ENCODE measurements at places on chromosomes 11 and 22.
A peak's percentile ranks its signal among the peaks of the same experiment; 100 is the strongest.

GRCh38 chr11:3121931-3122774 is 43.0 kb downstream of the OSBPL5 start:
- no peak overlapping the region for H3K27ac ChIP-seq
- no peaks in the 10 kb centered on the region for H3K27me3 ChIP-seq
- H3K36me3 ChIP-seq, result no peaks in the 10 kb centered on the region
- H3K4me1 ChIP-seq, result no peaks in the 10 kb centered on the region
- no peak overlapping the region for H3K4me3 ChIP-seq
- DNase-seq, result peak; percentile 74

- H3K36me3 ChIP-seq, result no peaks in the 10 kb centered on the region
- H3K4me1 ChIP-seq, result no peaks in the 10 kb centered on the region
- no peaks in the 10 kb centered on the region for H3K27me3 ChIP-seq
- no peak overlapping the region for H3K4me3 ChIP-seq
- H3K27ac ChIP-seq, result no peak overlapping the region
Observed at GRCh38 chr11:66579017-66579606, 10.7 kb upstream of the CTSF start.

DNA sequence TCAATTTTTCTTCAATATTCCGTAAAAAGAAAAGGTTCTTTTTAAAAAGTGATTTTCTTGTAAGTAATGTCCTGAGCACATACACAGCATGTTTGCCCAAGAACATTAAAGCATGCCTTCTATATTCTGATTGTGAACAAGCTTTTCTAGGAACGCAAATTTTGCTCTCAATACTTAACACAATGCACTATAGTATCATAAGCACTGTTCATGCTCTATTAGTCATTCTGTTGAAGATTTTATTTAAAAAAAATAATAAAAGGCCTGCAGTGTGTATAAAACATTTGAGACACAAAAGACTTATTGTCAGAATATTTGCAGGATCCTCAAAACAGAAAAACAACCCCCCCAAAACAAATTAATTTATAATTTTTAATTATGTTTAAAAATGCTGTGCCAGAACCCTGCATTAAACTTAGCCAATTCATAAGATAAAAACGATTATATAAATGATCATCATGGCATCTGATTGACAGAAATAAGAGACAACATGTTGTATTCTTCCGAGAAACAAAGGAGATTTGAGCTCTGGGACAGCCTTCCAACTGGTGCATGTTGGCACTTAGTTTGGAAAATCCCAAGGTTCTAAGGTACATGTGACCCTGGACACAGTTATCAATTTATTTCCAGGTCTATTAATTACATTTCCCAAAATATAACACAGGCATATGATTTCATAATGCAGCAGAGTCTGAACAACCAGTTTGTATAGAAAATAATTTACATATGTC is 13.1 kb downstream of the MTMR2 start:
- H3K27ac ChIP-seq, result no peak overlapping the region
- no peak overlapping the region for H3K4me3 ChIP-seq
- H3K36me3 ChIP-seq, result no peaks in the 10 kb centered on the region
- no peak for DNase-seq
- no peaks in the 10 kb centered on the region for H3K27me3 ChIP-seq

GRCh38 chr11:23947883-23948282 is 549.0 kb upstream of the LUZP2 start:
- no peaks in the 10 kb centered on the region for H3K4me1 ChIP-seq
- no peak for DNase-seq
- H3K27me3 ChIP-seq, result no peaks in the 10 kb centered on the region
- no peak overlapping the region for H3K4me3 ChIP-seq
- H3K36me3 ChIP-seq, result no peaks in the 10 kb centered on the region
- H3K27ac ChIP-seq, result no peak overlapping the region

DNA sequence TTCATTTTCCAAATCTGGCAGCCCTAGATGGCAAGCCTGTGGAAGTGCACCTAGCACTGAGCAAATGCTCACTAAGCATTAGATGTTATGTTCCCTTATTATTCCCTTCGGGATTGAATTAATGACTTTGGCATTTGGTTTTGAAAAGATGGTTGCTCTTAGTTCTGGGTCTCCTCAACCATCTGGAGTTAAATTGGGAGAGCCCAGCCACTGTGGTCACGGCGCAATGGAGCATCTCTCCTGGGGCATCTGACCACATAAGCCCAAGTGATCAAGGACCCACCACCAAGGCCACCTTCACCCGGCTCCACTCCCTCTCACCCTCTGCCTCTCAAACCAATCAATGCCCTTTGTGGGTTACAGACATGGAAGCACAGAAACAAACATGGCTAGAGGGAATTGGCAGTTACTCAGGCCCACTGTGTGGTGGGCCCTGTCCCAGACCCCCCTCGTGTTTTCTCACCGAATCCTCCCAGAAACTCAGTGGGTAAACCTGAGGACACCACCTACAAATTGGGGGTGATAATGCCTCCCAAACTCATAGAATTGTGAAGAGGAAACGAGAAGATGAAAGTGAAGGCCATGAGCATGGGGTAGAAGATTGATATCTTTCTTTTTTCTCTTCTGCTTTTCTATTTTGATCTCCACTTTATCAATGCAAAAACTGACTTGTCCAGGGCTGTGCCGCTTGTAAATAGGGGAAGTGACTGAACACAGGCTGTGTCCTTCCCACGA is 52.2 kb downstream of the IRAG1 start:
- DNase-seq, result no peak
- no peak overlapping the region for H3K4me3 ChIP-seq
- H3K27ac ChIP-seq, result peak overlapping the region; percentile 88
- peaks cover 1% of the 10 kb centered on the region for H3K4me1 ChIP-seq

GRCh38 chr11:1771700-1772099 is 8.0 kb upstream of the CTSD start:
- H3K4me3 ChIP-seq, result no peak overlapping the region
- no peaks in the 10 kb centered on the region for H3K36me3 ChIP-seq
- no peak for DNase-seq
- no peaks in the 10 kb centered on the region for H3K27me3 ChIP-seq

- peak; percentile 81 for DNase-seq
- no peaks in the 10 kb centered on the region for H3K4me1 ChIP-seq
- no peak overlapping the region for H3K27ac ChIP-seq
- H3K27me3 ChIP-seq, result no peaks in the 10 kb centered on the region
- no peaks in the 10 kb centered on the region for H3K36me3 ChIP-seq
Observed at GRCh38 chr11:1839924-1840779, 1.4 kb downstream of the TNNI2 start.

GRCh38 chr22:37482244-37482643 is 3.9 kb downstream of the MFNG start:
- no peak for DNase-seq
- H3K36me3 ChIP-seq, result no peaks in the 10 kb centered on the region
- no peak overlapping the region for H3K27ac ChIP-seq
- H3K4me1 ChIP-seq, result no peaks in the 10 kb centered on the region
- H3K4me3 ChIP-seq, result no peak overlapping the region

GRCh38 chr22:31876156-31876920 is 68.0 kb upstream of the YWHAH start:
- peaks cover 15% of the 10 kb centered on the region for H3K36me3 ChIP-seq
- no peaks in the 10 kb centered on the region for H3K4me1 ChIP-seq
- H3K27ac ChIP-seq, result no peak overlapping the region
- H3K27me3 ChIP-seq, result no peaks in the 10 kb centered on the region

DNA sequence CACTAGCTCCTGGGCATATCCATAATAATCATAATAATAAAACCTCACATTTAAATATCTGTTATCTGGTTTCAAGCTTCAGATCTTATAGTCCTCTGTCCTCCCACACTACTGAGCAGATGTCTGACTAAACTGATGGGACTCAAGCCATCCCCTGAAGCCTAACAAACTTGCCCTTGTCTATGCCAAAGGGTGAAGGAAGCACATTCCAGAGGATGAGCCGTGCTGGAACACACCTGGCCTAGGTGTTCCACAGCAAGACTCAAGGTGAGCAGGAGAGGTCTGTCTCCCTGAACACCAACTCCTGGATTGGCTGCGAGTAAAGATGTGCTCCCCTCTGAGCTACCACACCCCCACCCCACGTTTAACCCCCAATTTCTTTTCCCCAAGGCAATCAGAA is 14.7 kb downstream of the SCUBE2 start:
- no peak overlapping the region for H3K27ac ChIP-seq
- no peak overlapping the region for H3K4me3 ChIP-seq
- no peaks in the 10 kb centered on the region for H3K36me3 ChIP-seq

DNA sequence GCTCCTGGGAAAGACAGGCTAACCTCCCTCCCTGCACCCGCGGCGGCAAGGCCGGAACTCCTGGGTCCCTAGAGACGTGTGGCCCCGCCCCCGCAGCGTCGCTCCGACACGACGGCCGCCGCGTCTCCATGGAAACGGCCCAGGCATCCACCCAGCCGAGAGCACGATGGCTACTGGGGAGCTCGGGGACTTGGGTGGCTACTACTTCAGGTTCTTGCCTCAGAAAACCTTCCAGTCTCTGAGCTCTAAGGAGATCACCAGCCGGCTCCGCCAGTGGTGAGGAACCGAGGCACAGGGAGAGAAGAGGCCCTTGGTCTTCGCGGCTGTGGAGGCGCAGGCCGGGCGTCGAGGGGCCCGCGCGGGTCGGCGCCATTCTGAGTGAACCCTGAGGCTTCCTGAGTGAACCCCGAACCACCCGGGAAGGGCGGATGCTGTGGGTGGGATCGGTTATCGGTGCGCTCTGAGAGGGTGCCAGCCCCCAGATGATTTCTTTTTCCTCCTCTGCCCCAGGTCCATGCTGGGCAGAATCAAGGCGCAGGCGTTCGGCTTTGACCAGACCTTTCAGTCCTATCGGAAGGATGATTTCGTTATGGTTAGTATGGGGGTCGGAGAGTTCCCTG is at the start of gene CFAP300:
Gene CFAP300, plus strand, starts transcription at position 133 of the 620 bp plus-strand sequence. Its CDS starts 34 bp downstream, at position 167.
- H3K36me3 ChIP-seq, result no peaks in the 10 kb centered on the region
- peak; percentile 96 for DNase-seq
- H3K4me3 ChIP-seq, result peak within 1 kb of the TSS; percentile 86
- H3K4me1 ChIP-seq, result no peaks in the 10 kb centered on the region
- peak within 1 kb of the TSS; percentile 87 for H3K27ac ChIP-seq

- DNase-seq, result no peak
- no peaks in the 10 kb centered on the region for H3K27me3 ChIP-seq
- H3K27ac ChIP-seq, result no peak overlapping the region
- no peaks in the 10 kb centered on the region for H3K4me1 ChIP-seq
Observed at GRCh38 chr22:37533995-37534394, 14.8 kb upstream of the CARD10 start.

DNA sequence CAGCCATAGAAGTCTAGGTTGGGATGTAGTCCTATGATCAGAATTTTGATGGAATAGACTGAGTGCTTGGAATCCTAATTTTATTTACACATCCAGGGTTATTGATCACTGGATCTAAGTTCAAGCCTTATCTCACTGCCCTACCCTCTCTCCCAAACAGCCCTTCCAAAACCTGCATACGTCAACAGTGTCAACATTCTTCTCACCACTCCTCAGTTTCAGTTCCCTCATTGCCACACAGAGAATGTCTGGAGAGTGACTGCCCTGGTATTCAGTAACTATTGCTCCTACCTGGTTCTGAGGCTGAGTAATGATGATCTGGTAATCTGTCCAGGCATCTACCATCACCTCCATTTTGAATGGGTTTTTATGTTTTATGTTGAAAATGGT is 60.0 kb downstream of the GLYATL1 start:
- no peaks in the 10 kb centered on the region for H3K36me3 ChIP-seq
- H3K27me3 ChIP-seq, result no peaks in the 10 kb centered on the region
- no peak overlapping the region for H3K27ac ChIP-seq
- no peak for DNase-seq
- no peak overlapping the region for H3K4me3 ChIP-seq

GRCh38 chr11:76742902-76743301 is 40.3 kb upstream of the TSKU start:
- H3K27me3 ChIP-seq, result no peaks in the 10 kb centered on the region
- H3K4me3 ChIP-seq, result no peak overlapping the region
- no peaks in the 10 kb centered on the region for H3K36me3 ChIP-seq
- no peaks in the 10 kb centered on the region for H3K4me1 ChIP-seq
- no peak overlapping the region for H3K27ac ChIP-seq

DNA sequence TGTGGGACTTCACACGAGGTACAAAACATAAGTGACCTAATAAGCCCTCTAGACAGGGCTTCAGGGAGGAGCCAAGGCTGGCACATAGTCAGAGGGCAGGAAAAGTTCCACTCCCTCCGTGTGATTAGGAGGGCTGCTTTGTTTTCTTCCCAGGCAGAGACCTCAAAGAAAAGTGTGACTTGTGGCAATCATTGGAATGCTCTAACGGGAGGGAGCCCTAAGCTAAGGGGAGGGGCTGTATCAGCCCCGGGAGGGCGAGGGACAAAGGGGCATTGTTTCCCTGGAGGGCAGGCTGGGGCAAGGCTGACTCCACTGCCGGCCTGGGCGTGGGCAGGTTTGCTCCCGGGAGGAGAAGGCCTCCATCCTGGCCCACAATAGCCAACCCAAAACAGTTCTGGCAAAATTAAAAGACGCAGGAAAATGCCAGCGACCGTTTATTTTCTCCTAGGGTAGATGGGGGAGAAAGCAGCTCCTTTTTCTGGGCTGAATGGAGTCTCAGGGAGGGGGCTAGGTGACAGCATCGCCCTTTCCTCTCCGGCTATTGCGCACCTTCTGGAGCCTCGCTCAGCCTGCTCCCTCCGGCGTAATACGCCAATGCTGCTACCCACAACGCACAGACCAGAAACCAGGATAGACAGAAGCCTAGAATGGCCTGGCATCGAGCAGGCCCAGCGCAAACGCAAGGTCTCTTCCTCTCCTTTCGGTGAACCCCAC is 60.2 kb downstream of the ENDOD1 start:
- peak overlapping the region; percentile 82 for H3K27ac ChIP-seq
- H3K27me3 ChIP-seq, result no peaks in the 10 kb centered on the region
- H3K4me3 ChIP-seq, result no peak overlapping the region
- no peaks in the 10 kb centered on the region for H3K4me1 ChIP-seq
- no peak for DNase-seq
- H3K36me3 ChIP-seq, result no peaks in the 10 kb centered on the region

- DNase-seq, result no peak
- peaks cover 1% of the 10 kb centered on the region for H3K4me1 ChIP-seq
- no peaks in the 10 kb centered on the region for H3K27me3 ChIP-seq
- no peak overlapping the region for H3K27ac ChIP-seq
Observed at GRCh38 chr22:33397381-33397907, 339.3 kb upstream of the SYN3 start.

DNA sequence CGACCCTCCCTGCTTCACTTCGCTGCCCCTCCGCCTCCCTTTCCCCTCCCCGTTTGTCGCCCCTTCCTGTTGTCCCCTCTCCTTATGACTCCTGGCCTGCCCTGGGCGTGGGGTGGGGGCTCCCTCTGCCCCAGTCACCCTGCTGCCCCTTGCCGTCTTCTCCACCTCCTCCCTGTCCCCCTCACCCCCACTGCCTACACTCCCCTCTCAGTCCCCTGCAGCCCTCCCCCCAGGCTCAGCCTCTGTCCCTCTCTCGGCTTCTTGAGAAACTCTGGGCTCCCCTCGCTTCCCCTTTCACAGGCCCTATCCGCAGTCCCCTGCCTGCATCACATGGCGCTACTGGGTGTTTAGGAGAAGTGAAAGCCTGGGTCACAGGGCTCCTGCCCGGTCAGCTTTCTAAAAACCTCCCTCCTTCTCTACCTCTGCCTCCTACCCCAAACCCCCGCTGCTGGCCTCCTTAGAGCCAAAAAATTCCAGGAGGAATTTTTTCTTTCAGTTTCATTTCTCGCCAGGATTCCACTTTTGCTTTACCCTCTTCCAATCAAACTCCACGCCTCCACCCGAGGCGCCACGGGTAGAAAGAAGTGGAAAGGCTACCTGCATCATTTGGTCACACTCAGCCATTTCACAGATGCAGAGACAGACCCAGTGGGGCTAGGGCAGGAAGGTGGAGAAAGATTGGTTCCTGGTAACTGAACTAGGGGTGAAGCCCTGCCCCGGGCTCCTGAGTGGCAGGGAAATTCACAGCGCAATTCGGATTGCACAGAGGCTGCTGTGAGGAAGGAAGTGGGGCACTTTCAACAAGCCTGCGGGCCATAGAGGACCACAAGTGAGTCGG is at the start of gene SLC15A3:
Gene SLC15A3, minus strand, starts transcription at position 273 of the 838 bp plus-strand sequence. CDS start 625 bp downstream, outside the sequence.
- DNase-seq, result peak; percentile 84
- H3K4me1 ChIP-seq, result no peaks in the 10 kb centered on the region
- peak within 1 kb of the TSS; percentile 72 for H3K4me3 ChIP-seq

Data from aorta (tissue), 5 donors.